ENCODE measurements at places on chromosomes 1 and 21.

DNA sequence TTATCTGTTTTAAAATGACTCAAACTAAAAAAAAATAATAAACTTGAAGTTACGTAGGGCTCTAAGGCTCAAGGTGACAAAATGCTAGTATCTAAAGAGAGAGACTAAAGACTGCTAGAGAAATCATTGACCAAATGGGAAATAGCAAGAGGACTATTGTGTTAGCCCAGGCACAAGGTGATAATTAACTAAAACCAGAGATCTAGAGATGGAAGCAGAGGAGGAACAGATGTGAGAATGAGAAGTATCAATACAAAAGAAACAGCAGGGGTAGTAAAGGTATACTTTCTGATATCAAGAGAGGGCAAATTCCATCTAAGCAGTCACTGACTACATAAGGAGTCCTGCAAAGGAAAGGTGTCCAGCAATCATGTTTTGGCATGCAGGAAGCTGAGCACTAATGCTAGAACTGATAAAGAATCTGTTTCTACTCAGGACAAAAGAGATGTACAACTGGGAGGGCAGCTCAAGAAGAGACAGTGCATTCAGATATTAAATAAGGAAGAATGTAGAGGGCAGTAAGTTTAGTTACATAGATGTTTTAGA lies 100.2 kb upstream of the GNG4 start:
- DNase-seq = peak; percentile 33

DNA sequence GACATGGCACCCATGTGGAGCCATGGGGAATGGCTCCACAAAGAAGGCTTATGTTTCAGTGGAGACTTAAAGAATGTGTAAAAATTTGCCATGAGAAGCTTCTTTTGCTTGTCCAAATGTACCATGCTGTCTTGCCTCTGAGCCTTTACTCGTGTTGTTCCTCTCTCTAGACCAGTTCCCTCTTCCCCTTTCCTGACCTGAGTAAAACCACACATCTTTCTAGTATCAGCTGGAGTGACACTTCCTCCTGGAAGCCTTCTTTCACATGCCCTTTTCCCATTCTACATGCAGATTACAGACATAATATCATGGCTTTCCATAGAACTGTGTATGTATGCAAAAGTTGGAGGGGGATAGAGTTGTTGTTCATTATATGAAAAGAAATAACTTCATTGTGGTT lies 13.6 kb upstream of the GPX7 start:
- no peak for DNase-seq

- DNase-seq = no peak
Measured at GRCh38 chr1:206770531-206771337, at the start of gene IL19. TSS of gene IL19 (plus strand) at chr1:206770773. CDS start at chr1:206836663, 65,890 bp downstream.

DNA sequence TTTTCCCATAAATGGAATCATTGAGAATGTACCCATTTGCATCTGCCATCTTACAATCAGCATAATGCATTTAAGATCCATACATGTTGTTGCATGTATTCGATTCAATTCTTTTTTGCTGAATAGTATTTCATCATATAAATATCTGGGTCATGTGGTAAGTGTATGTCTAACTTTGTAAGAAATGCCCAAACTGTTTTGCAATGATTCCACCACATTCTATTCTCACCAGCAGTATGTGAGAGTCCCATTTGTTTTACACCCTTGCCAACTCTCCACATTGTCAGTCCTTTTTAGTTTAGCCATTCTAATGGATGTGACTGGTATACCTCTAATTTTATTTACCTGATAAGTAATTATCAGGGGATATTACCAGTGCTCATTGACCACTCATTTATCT lies 115.8 kb upstream of the PBX1 start:
- no peak for DNase-seq

- DNase-seq = no peak
Measured at GRCh38 chr21:25296252-25296651, 311.0 kb downstream of the MRPL39 start.

DNA sequence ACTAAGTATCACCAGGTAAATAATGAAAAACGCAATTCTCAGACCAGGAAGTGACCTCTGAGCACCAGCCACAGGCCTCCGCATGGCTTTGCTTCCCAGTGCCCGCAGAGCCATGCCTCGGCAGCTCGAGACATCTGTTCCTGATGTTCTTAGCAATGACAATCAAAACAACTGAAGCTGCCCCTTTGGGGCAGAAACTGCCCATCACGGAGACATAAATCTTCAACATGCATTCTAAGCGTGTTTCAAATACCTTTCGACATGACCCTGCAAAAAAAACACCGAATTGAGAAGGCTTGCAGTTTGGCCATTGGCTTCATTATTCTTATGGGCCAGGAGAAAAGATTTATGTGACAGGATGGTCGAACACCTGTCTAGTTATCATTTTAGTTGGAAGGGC lies 5.8 kb upstream of the RAP1GAP start:
- DNase-seq = no peak

All from large intestine (tissue), 12 donors.